Activated T-cell treated with anti-CD3 and anti-CD28 coated beads, Interleukin-2, amount 50 U/mL, for 4 hours (primary cell): ENCODE measurements at places on chromosomes 6 and 20. TPM values are rescaled to one million over a fixed set of nuclear protein-coding genes. Genes with fewer than 3 reads are reported as not detected.

DNA sequence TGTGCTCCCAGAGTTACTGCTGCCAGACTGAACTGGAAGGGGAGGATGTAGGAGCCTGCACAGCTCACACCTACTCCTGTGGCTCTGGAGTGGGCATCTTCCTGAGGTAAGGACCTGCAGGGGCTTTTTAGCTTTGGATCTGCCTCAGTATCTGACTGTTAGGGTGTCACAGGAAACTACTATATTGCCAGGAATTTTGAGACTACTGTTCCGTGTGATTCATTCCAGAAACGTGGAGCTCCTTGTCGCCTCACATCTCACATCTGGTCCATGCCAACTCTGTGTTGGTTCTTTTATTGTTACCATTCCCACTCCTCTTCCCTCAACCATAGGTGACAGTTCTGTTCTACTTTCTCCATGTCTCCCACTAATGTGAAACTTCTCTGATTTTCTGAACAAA is 34.1 kb downstream of the PRPH2 start:
- DNase-seq, result no peak

GRCh38 chr6:22015216-22015615 is 281.6 kb downstream of the PRL start:
- DNase-seq, result no peak

DNA sequence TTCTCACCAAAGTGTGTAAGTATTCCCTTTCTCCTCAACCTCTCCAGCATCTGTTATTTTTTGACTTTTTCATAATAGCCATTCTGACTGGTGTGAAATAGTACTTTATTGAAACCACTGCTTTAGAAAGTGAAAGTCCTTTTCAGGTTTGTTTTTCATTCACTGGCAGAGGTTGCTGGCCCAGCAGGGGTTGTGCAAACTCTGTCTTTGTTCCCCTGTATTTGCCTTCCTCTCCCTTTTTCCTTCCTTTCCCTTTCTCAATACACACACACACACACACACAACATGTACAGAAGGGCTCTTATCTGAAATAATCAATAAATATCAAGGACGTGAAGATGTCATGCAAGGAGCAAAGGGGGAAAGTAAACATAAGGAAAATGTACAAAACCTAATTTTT is 99.8 kb downstream of the LY86 start:
- DNase-seq, result no peak

- peak; percentile 49 for DNase-seq
Observed at GRCh38 chr6:455006-455585, 63.5 kb downstream of the IRF4 start.

GRCh38 chr6:41177287-41177686 is 14.4 kb upstream of the TREM2 start:
- DNase-seq, result no peak

DNA sequence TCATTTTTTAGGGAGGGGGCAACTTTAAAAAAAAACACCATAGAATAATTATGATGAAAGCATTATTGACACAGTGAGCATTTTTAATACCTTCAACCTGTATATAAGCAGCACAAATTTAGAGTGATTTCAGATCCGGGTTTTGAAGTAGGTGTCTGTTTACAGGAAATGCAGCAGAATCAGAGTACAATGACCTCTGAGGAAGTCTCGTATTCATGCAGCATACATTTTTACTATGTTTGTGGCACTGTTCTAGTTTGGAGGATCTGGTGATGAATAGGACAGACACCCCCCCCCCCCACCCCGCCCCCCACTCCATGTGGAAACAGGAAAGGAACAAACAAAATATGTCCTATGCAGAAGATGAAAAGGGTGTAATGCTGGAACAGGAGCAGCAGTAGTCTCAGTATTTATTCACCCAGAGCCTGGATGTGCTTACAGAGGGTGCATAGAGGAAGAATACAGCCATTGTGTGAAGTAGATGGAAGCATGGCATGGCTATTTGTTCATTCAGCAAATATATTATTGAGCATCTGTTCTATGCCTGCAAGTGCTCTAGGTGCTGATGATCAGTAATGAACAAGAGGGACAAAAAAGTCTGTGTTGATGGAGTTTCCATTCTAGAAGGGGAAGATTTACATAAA is 19.7 kb downstream of the VAPB start:
- DNase-seq, result no peak

DNA sequence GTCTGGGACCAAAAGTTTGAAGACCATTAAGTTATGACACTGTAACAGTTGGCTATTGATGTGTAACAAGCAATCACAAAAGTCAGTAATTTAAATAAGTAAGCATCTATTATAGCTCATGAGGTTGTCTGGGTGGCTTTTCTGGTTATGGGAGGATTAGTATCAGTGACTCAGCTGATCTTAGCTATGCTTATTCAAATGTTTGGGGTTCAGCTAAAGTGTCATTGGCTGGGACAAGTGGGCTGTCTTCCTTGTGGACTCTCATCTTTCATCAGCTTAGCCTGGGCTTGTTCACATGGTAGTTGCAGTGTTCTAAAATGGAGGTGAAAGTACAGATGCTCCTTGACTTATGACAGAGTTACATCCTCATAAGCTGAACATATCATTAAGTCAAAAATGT is 74.6 kb upstream of the LAMP5 start:
- DNase-seq, result no peak

- no peak for DNase-seq
Observed at GRCh38 chr20:63542696-63543095, 4.9 kb downstream of the SRMS start.

- DNase-seq, result peak; percentile 30
Observed at GRCh38 chr20:58481481-58482021, 33.6 kb downstream of the APCDD1L start.

The SEL1L2 gene
- total RNA-seq, result not detected

The SMPD2 gene
- total RNA-seq, result 19.4 TPM

The SLC22A1 gene
- 1.7 TPM for total RNA-seq

The LY6G6D gene
- total RNA-seq, result not detected

The IMPG1 gene
- total RNA-seq, result not detected

The CLPSL1 gene
- not detected for total RNA-seq

The CD24 gene
- 1.7 TPM for total RNA-seq

The RALY gene
- total RNA-seq, result 144 TPM

The GUCA1A gene
- total RNA-seq, result not detected
